Right renal pelvis (tissue), 4 donors: ENCODE measurements at places on chromosomes 3 and 15. TPM values are rescaled to one million over a fixed set of nuclear protein-coding genes. Genes with fewer than 3 reads are reported as not detected.

DNA sequence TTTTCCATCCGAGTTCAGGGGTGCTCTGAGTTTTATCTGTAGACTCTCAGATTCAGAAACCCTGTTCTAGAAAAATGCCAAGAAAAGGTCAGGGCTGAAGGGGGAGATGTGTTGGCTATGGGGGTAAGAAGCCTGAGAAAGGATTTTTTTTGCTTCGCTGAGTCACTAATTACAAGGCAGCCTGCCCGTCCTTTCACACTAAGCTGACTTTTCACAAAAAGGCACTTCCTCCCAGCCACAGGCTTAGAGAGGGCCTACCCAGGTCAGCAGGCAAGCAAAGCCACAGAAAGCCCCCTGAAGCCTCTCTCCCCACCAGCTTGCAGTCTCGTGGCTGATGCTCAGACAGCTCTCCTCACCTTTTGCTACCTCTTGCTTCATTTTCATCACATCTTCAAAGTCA, 192.6 kb upstream of the PRICKLE2 start:
- no peak for DNase-seq

GRCh38 chr3:186365202-186365974, 3.4 kb upstream of the DGKG start:
- DNase-seq, result no peak

GRCh38 chr3:124261306-124261705, 269.4 kb upstream of the ROPN1 start:
- DNase-seq, result no peak

- no peak for DNase-seq
Measured at GRCh38 chr3:124347418-124347817, 355.5 kb upstream of the ROPN1 start.

DNA sequence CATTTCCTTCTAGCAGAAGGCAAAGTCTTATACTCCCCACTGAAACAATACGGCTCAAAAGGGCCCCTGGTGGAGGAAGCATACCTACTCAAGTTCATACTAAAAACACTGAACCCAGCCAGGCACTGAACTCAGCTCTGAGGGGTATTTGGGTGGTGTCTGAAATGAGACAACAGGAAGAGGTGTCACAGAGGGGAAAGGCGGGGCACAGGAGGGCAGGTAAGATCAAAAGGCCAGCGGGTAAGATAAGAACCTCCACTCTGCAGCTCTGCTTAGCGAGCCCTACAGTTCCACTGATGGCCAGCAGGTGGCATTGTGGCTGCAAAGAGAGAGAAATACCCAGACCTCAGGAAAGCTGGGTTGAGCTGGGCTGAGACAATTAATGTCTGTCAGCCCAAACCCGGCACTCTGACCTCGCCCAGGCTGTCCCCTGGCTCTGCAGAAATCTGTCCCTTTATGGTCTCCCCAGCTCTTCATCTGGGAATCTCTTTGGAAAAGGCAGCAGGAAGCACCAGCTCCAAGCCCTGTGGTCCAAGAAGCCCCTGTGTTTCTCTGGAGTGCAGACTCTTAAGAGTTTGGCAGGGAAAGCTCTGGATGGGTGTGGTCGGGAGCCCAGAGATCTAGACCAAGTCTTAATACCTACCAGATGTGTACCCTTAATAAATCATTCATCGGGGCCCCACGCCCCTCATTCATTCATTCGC, 8.4 kb downstream of the MFGE8 start:
- no peak for DNase-seq

DNA sequence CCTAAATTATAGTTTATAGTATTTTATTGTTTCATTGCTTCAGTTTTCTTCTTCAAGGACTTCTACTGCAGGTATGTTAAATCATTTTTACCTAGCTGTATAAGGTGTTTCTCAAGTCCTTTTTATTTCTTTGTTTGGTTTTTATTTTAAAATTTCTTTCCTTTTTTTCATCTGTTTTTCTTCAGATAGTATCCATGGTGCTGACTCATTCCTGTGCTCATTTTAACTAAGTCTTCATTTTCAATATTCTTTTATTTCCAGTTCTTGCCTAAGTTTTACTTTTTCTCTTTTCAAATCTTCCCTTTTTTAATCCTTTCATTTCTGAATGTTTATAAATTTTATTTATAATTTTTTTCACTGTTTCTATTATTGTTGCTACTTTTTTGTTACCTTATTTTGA, 42.3 kb upstream of the STIMATE start:
- DNase-seq, result no peak

DNA sequence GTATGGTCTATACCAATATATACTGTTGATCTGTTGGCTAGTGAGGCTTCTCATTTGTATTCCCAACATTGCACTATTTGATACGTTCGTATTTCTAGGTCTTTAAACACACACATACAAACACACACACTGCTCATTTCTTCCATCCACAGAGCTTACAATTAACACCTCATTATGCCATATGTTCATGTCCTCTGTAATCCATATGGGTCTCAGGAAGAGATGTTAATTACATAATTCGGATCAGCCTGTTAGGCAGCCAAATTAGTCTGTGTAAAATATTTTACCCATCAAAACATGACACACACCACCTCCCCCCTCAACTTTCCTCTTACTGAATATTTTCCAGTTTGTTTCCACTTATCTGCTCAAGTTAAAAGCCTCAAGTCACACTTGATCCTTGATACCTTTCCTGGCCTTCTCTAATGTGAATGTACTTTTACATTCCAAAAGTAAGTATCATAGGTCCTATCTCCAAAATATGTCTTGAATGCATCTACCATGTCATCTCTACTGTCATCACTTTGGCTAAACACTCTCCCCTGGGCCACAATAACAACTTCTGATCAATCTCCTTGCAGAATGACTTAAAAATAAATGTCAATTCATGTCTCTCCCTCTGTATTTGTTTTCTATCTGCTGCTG, 28.2 kb downstream of the EOGT start:
- no peak for DNase-seq

GRCh38 chr15:90957031-90957790, 2.5 kb downstream of the RCCD1 start:
- DNase-seq, result no peak

DNA sequence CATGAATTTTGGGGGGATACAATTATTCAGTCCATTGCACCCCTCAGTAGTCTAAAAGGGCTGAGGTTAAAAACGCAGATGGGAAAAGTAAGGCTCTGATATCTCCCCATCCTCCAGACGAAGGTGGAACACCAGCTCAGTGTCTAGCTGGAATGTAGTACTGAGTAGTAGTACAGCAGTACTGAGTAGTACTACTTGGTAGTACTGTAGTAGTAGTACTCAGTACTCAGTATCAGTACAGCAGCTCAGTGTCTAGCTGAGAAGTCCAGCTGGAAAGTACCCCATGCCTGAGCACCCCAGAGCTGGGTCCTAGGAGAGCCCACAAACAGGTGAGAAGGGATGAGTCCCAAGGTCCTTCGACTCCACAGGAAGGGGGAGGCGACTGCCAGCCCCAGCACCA, 148.7 kb downstream of the XXYLT1 start:
- no peak for DNase-seq

DNA sequence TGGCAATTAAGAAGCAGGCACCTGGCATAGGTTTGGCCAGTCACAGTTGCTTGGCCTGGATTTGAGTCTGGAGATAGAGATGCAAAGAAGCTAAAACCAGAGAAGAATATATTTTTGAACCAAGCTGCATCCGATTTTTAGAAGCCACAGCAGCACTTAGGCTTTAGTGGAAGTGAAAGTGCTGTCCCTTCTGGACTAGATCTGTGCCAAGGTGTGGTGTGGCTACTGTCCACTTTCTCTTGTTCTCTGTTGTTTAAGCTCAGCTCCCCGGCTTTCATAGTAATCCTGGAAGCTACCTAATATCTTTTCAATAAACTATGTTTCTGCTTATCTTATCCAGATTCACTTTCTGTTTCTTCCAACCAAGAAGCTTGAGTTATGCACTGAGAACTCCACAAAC, 183.4 kb upstream of the THRB start:
- no peak for DNase-seq

GRCh38 chr15:92492551-92493115, 99.0 kb downstream of the ST8SIA2 start:
- no peak for DNase-seq

DNA sequence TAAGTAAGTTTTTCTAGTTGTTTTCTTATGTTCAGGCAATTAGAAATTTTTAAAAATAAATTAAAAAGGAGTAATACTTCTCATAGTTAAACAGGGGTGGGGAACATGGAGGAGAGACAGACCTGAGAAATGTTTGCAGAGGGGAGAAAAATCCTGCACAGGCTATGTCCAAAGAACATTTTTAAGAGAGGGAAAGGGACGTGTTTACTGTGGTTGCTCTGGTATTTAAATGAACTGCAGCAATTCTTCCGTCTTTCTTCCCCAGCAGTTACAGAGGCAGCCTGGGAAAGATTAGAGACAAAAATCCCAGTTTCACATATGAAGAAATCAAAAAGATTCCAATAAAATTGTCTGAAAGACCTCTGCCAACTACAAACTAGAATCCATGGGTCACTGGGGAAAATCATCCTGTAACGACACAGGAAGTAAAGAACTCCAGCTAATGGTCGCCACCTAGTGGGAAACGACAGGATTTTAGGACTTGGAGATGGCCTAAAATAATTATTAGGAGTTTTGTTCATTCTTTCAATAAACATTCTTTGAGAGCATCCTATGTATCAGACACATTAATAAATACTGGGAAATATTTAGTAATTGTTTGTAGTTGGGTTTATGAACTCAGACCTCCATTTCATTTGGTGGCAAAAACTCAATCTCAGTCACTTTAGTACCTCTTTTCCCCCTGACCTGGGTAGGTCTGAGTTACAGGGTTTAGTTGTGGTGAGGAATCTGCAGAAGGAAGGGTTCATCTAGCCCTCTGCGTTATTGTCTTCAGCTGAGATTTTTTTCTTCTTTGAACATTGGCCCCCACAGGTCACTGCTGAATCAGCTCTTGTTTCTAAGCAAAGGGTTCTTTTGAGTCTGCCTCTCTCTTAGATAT, 69.9 kb upstream of the GOLIM4 start:
- DNase-seq, result peak; percentile 63

DNA sequence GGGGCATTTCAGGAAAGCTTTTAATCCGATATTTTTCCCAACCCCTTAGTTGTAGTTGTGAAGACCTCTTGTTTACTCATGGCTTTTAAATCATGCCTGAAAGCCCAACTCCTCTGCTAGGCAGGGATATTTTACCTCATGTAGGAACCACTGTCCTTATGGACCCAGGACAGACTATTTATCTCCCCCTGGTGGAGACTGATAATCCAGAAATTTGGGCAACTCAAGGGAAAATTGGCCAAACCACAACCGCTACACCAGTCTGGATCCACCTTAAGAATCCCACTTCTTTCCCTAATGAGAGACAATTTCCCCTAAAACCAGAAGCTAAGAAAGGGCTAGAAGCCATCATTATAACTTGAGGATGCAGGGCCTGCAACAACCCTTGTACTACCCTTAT, 248.1 kb upstream of the STAC start:
- no peak for DNase-seq

GRCh38 chr15:56608140-56608778, 125.0 kb downstream of the ZNF280D start:
- DNase-seq, result no peak

DNA sequence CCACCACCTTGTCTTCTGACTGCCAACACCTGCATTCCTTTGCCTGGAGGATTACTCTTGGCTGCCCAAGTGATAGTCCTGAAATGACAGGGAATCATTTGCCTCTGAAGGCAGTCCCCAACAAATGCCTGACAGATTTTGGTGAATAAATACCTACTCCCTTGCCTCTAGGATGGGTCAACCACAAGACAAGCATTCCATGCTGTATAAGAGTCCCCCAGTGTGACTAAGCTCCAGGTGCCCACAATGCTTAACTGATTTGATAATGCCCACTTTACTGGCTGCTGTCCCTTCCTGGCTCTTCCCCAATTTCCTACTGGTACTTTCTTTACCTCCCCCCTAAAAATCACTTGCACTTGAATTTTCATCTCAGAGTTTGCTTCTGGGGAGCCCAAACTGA, 14.8 kb downstream of the THRB start:
- no peak for DNase-seq

The CIB2 gene
- polyA plus RNA-seq, result 39.1 TPM

The SLC28A2 gene
- 0.20 TPM for polyA plus RNA-seq

The DAZL gene
- not detected for polyA plus RNA-seq

The SGO1 gene
- 9.2 TPM for polyA plus RNA-seq

The RHOA gene
- 526 TPM for polyA plus RNA-seq

The XYLB gene
- polyA plus RNA-seq, result 9.3 TPM
